ENCODE measurements at places on chromosomes 1 and 21.
A peak's percentile ranks its signal among the peaks of the same experiment; 100 is the strongest.

GRCh38 chr1:221897321-221897721 is 155.4 kb upstream of the DUSP10 start:
- no peak for DNase-seq

DNA sequence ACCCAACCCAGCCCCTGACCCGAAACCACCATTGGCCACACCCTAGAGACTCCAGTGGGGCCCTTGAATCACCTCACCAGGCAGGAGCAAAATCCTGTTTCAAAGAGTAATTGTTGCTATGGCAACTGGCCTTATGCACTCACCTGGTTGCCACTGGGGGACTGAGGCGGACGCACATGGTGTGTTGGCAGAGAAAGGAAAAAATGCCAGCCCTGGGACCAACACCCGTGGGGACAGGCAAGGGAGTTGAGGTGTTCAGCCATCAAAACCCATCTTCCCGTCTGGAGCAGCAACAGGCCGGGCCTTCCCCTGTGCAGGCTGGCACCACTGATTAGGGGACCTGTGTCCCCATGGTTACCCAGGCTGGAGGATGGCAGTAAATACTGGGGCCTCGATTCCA is 395.8 kb upstream of the VAMP3 start:
- DNase-seq: no peak

GRCh38 chr1:39130325-39130724 is 74.2 kb upstream of the MACF1 start:
- DNase-seq: no peak

DNA sequence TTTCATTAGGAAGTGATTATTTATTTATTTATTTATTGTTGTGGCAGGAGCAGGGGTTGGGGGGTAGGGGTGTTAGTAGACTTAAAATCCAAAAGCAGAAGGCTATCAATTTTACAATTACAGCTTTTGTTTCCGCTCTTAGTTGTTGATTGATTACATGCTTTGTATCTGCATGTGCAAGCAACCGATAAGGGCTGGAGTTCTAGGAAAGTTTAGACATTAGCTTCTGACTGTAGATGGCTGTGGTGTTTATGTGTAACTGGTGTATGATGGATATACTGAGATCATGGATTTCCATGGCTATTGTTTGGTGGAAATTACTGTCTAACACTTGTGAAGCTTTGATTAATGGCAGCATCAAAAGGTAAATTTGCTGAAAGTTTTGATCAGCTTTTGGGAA is 2.8 kb downstream of the ST6GALNAC5 start:
- no peak for DNase-seq

- DNase-seq: no peak
These were observed 3.5 kb downstream of the ERRFI1 start for GRCh38 chr1:8022395-8023286.

- DNase-seq: no peak
These were observed 28.1 kb downstream of the RCOR3 start for GRCh38 chr1:211287218-211287617.

DNA sequence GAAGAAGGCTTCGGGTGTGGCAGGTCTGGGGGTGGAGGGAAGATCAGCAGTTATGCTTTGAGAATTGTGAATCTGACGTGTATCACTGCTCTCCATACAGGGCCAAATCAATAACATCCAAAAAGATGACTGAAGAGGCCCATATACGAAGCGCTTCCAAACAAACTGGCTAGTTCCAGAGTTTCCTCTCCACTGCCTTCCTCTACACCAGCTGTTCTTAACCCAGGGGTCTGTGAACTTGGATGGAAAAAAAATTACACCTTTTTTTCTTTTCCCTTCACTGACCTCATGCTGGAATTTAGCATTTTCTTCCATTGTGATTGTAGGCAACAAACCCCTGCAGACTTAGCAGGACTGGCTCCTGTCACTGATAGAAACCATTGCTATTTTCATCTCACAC is 77.1 kb upstream of the NBL1 start:
- DNase-seq: no peak

- peak; percentile 30 for DNase-seq
These were observed 1.2 kb upstream of the ANGPTL7 start for GRCh38 chr1:11187931-11188330.

DNA sequence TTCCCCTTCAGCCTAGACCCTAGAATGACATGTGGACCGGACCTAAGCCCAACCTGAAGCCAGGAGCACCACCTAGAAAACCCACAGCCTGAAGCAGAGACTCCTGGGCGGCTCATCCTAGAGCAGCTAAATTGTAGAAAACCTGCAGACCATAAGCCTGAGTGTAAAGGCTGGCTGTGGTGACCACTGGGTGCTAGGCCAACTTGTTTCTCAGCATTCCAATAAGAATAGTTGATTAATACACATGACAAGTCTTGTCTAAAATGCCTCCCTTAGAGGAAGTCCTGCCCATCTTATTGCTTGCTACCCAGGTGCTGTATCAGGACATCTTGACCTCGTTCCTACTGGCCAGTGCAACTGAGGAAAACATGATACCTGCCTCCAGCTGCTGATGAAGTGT is 23.3 kb upstream of the CASQ2 start:
- DNase-seq: no peak

DNA sequence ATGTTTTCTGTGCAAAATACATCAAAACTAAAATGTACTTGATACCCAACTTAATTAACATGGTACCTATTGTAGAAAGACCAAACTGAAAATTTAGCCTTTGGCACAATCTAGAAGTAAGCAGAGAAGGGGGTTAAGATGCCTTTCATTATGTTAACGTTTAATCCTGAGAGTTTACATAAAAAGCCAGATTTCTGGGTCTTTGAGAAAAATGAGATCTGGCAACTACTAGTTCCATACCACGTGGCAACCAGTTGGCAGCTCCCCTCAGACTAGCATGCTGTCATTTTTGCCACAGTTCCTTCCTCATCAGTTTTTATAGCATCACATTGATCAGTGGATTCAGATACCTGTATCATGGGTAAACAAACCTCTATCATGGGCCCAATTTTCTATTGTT is 1.5 kb downstream of the RO60 start:
- peak; percentile 31 for DNase-seq

DNA sequence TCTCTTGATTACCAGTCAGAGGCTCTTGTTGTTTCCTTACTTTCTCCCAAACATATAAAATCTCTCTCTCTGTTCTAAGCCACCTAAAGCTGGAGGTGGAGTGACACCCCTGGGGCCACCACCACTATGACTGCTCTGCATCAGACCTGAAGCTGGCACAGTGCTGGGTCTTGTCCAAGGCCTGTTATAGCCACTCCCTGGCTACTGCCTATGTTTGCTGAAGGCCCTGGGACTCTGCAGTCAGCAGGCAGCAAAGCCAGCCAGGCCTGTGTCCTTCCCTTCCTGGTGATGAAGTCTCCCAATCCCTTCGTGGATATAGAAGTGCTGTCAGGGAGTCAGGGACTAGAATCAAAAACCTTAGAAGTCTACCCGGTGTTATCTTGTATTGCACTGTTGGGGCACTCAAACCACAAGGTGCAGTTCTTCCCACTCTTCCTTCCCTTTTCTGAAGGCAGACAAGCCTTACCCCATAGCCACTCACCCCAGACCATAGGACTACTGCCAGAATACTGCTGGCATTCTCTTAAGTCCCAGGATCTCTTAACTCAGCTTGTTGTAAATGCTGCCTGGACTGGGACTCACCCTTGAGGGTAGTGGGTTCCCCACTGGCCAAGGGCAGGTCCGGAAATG is 103.1 kb downstream of the RPS6KC1 start:
- DNase-seq: no peak

GRCh38 chr1:222033450-222033849 is 291.6 kb upstream of the DUSP10 start:
- DNase-seq: no peak

GRCh38 chr1:87778896-87779295 is 450.2 kb downstream of the LMO4 start:
- DNase-seq: no peak

DNA sequence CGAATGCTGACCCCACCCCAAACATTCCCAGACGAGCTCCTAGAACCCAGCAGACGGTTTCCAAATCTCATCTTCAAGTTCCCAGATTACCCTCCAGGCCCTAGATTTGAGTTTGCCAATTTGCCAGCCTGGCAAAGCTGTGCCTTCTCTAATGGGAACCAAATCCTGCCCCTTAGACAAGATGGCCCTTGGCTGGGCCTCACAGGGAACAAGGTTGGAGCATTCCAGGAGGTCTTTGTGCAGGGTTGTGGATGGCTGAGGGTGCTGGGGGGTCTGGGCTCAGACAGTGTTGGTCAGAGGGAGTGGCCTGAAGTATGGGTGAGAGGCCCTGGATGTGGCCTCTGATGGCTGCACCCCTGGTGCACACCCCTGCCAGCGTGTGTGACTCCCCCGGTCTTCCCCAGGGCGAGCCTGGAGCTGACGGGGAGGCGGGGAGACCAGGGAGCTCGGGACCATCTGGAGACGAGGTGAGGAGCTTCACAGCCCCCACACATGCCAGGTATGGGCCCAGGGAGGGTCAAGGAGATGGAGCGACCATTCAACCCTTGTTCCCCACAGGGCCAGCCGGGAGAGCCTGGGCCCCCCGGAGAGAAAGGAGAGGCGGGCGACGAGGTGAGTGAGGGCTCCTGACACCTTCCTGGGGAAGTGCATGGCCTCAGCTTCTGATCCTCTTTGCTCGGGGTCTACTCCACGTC is 10.2 kb downstream of the COL6A1 start:
- no peak for DNase-seq

GRCh38 chr1:27234049-27234882 is at the start of gene WDTC1:
Gene WDTC1, plus strand, starts transcription at chr1:27234632. Its CDS starts 26,423 bp downstream, at chr1:27261055.
- DNase-seq: peak; percentile 98

DNA sequence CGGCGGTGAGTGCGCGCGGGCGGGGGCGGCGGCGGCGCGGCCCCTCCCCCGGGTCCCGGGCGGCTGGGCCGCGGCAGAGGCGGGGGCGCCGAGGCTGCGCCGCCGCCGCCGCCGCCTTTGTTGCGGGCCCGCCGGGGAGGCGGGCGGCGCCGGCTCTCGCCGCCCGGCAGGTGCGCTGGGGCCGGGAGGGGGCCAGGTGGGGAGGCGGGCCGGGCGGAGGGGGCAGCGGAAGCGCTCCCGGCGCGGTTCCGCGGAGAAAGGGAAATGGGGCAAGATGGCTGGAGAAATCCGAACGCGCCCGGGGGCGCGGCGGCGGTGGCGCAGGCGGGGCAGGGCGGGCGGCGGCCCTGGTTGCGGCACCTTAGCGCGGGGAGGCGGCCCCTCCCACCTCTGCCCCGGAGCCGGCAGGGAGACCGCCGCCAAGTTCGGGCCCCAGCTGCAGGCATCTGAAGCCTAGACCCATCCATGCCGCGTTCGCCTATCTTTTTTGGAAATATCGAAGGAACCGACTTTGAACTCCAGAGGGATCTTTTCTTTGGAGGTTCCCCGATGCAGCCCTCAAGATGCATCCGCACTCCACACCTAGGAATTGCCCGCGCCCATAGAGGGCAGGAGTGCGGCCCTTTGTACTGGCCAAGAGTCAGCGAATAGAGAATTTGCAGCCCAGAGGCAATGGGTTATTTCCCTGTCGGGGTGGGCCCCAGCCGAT is 479 bp downstream of the POGK start:
- peak; percentile 72 for DNase-seq

- no peak for DNase-seq
These were observed 731 bp downstream of the TRIM11 start for GRCh38 chr1:228405979-228406228.

GRCh38 chr1:68317543-68317942 is 85.2 kb upstream of the WLS start:
- peak; percentile 30 for DNase-seq

All from eye (tissue), 1 donor.